ENCODE measurements at places on chromosomes 13 and 19.

- DNase-seq = peak; percentile 50
Observed at GRCh38 chr13:32426191-32426989, 1.5 kb downstream of the N4BP2L1 start.

GRCh38 chr13:24233351-24233901, 72.9 kb downstream of the SPATA13 start:
- DNase-seq = no peak

- DNase-seq = no peak
Observed at GRCh38 chr13:41780715-41781706, 179.9 kb downstream of the VWA8 start.

GRCh38 chr13:34849406-34849805, 92.7 kb upstream of the NBEA start:
- DNase-seq = no peak

DNA sequence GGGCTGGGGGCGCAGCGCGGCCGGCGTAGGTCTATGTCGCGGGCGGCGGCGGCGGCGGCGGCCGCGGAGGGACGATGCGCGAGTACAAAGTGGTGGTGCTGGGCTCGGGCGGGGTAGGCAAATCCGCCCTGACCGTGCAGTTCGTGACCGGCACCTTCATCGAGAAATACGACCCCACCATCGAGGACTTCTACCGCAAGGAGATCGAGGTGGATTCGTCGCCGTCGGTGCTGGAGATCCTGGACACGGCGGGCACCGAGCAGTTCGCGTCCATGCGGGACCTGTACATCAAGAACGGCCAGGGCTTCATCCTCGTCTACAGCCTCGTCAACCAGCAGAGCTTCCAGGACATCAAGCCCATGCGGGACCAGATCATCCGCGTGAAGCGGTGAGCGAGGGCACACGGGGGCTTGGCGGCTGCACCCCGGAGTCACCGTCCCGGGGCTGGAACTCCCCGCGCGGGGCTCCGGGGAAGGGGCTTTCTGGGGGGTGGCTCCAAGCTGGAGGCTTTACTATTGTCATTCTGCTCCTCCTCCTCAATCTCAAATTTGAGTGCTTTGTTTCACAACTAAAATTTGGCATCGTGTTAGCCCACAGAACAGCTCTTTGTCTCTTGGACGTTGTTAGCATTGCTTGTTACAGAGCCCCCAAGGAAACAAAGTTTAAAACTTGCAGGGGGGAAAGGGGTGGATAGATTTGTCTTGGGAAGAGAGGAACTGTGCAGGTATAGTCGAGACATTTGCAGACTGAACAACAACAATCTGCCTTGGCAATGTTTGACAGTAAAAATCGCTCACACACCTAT, 630 bp downstream of the RAP2A start:
- DNase-seq = peak; percentile 50

- DNase-seq = no peak
Observed at GRCh38 chr19:32308431-32309077, 36.9 kb upstream of the ZNF507 start.

DNA sequence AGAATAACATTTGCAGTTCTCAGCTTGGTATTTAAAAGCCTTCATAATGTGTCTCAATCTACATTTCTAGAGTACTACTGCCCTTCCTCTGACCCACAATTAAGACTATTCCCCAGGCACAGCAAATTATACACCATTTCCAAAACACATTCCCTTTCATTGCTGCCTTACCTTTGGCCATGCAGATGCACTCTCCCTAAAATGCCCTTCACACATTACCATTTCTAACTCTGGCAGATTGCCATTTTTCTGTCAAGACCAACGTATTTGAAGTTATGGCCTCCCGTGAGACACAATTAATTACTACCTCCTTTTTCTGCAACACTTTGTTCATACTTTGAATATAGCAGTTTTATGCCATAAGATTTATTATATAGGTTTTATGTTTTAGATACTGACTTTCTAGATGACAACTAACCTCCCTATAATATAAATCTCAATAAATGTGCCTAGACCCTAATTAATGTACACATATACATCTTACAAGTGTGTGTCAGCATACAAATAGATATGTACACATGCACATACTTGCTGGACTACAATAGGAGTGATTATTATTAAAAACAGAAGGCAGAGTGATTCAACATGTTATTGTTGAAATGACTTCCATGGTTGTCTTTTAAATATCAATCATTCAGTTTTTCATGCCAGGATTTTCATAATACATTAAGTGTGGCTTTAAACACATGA, 2902.5 kb downstream of the PCDH9 start:
- no peak for DNase-seq

GRCh38 chr19:33437393-33437820, 63.9 kb downstream of the CEBPG start:
- DNase-seq = no peak

DNA sequence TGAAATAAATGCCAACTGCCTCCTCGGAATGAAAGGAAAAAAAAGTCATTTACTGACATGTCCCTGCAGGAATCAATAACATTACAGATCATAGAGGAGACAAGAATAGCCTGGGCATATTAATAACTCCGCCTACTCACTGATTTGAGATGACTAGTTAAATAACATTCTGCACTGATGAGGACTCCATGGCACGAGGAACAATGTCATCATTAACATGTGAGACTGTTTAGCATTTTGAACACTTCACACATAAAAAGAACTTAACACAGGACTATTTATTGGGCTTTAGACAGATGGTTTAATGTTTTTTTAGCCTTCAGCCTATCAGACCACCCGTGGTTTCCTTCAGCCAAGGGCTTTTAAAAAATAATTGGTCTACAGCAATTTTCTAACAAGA, 170.1 kb downstream of the OLFM4 start:
- DNase-seq = no peak

- DNase-seq = no peak
Observed at GRCh38 chr13:114097212-114097892, 35.1 kb downstream of the RASA3 start.

- DNase-seq = no peak
Observed at GRCh38 chr19:43747557-43748204, 7.1 kb downstream of the SMG9 start.

DNA sequence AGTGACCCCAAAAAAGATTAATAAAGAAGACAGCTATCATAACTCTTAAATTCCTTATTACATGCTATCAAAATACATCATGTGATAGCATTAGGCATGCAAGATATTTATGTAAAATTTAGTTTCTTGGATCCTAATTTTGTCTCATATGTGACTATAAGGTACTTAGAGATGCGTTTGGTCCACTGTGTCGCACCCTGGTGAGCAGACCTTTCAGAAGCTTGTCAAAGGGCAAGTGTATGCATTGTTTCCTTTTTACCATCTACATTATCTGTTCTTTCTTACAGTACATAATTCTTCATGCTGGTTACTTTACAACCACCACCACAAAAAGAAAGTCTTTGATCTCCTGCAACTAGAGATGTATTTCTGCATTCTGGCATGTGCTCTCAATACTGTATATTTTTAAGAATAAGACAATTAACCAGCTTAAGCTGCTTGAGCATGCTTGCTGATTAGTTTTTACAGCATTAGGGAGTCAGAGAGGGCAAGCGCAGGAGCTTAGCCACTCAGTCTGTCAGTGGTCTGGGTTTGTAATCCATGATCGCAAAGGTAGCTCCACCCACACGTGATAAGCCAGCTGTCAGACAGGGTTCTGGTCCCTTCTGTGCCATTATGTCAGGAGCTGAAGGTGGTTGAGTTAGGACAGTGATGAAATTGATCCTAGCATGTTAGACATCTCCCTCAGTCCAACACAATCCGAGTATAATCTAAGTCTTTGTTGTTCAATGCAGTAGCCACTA, 500.9 kb downstream of the MYO16 start:
- no peak for DNase-seq
